ENCODE measurements at places on chromosomes 1 and 21.
A peak's percentile ranks its signal among the peaks of the same experiment; 100 is the strongest.

DNA sequence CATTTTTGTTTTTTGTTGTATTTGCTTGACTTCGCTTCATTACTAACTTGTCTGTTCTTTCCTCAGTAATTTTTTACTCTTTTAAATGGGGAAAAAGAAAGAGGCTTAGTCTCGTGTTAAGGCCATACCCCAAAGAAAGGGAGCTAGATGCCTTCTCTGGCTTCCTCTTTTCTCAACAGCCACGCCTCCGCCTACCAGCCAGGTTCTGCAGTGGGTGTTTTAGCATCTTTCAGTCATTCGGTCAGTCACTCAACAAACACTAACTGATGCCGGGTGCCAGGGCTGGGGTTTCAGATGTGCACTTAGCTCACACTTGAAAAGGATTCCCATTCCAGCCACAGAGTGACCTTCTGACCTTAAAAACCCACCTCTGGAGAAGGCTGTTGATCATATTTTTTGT lies 46.3 kb upstream of the VAV3 start:
- no peak for DNase-seq

DNA sequence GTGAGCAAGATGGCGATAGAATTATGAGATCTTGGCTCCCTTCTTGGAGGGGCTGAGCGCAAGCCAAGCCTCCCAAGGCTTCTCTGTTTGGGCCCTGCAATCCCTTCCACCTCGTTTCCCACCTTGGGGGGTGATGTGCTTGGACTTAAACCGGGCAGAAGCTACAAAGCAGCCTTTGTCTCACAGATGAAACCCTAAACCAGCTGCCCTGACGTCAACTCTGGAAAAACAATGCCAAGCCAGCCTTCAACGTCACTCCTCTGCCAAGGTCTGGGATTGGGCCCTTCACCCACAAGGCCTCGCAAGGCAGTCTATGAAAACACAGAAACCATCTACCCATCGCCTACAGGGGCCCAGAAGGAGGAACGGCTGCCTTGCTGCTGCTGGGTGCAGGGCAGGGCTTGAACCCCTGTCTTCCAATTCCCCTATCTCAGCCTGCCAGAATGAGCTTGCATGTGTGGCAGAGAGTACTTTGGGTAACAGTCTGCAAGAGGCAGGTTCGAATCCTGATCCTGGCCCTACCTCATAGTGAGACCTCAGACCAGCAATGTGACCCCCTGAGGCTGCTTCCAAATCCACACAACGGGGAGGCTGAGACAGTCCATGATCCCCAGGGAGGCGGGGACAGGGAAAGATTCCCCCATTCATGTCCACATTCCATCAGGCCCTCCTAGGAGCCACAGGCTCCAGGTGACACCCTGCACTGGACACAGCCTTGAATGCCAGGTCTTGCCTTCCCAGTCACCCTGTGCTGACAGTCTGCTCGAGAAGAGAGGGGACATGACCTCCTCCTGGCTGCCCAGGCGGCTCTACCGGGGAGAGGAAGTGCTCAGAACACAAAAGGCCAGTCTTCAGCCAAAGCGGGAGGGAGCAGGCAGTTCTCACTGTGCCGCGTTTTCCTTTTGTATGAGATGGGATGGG lies 15.0 kb downstream of the IFFO2 start:
- no peak for DNase-seq

DNA sequence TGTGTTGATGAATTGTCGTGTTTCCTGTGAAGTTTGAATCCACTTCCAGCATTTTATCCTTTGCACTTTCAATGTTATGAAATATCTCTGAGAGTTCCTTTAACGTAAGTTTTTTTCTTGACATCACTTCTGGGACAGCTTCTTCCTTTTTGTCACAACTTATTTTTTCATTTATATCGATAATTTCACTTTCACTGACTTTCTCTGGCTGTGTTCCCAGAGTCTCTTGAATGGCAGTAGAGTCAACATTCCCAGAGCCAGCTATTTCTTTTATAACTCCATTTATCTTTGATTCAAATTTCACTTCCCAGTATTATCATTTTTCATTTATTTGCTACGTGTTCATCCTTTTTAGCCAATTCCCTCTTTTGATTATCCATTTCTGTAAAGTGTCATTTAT lies 256.5 kb downstream of the PAPPA2 start:
- DNase-seq: no peak

GRCh38 chr1:203601716-203602309 lies 24.8 kb upstream of the ATP2B4 start:
- no peak for DNase-seq

- DNase-seq: no peak
Measured at GRCh38 chr1:23514111-23514679, 16.8 kb downstream of the E2F2 start.

- no peak for DNase-seq
Measured at GRCh38 chr1:72489801-72490200, 207.5 kb upstream of the NEGR1 start.

DNA sequence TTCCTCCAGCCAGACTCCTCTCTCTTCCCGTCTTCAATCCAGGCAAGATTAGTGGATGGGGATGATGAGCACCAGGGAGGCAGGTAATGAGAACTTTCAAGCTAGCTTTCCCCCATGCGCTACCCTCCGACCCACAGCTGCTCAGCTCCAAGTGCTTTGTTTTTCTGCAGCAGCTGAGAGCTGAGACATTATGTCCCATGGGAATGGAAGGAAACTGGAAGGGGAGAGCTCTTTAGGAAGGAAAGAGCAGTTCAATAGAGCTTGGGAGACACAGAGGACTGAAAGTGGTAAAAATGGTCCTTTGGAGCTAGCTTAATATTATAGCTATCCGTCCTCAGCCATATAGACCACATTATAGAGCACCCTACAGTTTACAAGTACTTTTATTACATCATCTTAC lies 39.8 kb downstream of the RAB3B start:
- DNase-seq: no peak

- DNase-seq: no peak
Measured at GRCh38 chr1:162300057-162300917, 76.4 kb downstream of the SPATA46 start.

- peak; percentile 87 for DNase-seq
Measured at GRCh38 chr1:17569200-17570139, 30.0 kb downstream of the ARHGEF10L start.

DNA sequence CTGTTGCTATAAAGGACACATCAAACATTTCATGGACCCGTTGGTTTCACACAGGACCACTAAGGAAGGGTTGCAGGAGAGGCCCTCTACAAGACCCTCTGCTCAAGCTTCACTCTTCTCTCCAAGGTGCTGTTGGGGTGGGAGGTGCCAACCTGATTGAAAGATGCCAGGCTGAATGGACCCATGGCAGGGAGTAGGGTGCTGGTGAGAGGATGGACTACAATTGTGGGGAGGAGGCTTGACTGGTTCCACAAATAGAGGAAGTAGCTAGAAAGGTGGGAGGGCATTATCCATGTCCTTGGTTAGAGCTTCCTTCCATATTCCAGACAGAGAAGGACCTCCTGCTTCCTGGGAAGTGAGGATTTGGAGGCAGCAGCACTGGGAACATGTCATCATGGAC lies 167.6 kb upstream of the HMGB4 start:
- no peak for DNase-seq

DNA sequence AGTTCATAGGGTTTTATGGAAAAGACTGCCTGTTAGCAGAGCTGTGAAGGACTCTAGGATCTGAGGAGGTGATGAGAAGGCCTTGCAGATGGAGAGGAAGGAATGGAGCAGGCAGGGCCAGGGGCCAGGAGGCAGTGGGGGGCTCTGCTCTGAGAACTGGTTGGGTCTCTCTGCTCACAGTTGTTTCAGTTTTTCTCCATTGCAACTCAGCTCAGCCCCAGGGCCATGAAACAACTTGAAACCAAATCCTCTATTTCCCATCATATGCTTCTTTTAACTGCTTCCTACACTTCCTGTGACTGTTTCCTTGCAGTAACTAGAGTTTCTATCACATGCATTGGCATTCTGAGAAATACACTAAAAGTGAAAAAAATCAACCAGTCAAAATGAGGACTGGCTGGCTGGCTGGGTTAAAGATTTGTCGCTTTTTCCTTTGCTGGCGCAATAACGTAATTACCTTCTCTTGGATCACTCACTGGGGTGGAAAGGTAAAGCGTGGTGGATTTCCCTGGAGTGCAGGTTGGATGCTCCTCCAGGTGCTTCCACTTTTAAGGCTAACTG lies 172.0 kb downstream of the CDC7 start:
- DNase-seq: peak; percentile 31

DNA sequence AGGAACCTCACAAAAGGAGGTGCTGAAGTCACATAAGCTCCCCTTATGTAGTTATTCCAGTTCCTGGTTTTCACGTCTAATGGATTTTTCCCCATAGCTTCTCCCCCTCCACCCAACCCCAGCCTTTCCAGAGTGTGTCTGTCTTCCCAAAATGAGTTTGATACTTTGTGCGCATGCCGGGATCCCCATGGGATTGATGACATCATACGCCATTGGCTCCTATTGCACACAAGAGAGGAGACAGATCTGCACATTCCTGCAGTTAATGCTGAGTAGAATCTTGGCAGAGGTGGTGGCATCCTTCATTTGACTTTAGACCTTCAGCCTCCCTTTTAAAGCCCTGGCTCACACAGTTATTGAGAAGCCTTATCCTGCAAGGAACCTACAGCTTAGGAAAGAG lies 71.4 kb downstream of the DDR2 start:
- DNase-seq: no peak

DNA sequence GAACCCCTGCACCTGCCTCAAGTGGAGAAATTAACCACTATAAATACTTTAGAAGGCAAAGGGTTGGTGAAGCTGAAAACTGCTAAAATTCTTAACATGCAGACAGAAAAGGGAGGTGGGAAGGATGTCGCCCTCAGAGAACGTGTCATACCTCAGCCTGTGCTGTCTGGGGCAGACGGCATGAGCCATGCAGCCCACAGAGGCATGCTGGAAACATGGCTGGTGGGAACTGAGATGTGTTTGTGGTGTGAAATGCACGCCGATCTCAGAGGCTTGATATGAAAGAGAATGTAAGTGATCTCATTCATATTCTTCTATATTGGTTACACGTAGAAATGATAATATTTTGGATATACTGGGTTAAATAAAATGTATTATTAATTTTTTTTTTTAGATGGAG lies 16.3 kb downstream of the AGPAT3 start:
- no peak for DNase-seq

DNA sequence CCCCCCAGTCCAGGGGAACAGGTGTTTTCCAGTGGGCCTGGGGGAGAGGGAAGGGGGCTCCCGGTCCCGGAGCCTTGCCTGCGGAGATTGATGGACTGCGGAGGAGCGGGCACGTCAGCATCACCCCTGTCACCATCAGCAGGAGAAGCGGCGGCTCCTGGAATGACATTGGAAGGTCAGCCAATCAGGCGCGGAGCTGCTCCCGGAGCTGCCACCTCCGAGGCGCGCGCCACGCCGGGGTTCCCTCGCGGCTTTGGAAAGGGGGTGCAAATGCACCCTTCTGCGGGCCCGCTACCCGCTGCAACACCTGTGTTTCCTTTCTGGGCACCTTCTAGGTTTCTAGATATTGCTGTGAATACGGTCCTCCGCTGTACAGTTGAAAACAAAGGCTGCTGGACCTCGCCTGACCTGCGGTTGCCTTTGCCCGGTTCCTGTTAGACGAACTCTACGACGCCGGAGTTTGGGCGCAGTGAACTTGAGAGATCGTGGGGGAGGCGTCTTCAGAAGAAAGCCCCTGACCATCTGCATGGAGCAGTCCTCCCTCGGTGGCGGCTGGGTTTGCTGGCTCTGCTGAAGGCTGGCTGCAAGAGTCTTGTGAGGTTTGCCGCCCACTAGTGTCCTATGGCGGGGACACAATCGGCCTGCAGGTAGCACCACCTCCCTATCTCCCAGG lies 5.3 kb downstream of the DSCAM start:
- DNase-seq: no peak

DNA sequence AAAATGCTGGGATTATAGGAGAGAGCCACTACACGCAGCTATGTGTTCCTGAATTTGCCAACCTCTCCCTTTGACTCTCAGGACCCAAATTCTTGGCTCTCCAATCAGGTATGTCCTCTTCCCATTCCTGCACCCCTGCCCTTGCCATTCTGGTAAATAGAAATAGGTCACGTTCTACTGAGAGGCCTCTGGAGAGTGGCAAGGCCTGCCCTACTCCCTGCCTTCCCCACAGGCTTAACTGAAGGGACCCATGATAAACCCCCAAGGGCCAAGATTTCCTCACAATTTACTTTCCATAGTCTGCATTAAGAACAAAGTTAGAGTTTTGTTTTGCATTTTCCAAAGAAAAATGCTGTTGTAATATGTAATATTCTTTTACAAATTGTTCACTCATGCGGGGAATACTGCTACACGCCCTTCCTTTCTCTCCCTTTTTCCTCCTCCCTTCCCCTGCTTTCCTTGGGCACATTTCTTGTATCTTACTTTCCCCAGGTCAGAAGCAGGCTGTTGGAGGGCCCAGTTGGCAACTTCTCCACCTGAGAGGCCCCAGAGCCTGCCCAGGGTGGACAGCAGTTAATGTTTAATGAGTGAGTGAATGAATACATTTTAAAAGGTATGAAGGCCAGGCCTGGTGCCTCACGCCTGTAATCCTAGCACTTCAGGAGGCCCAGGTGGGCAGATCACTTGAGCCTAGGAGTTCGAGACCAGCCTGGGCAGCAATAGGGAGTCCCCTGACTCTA lies 33.9 kb upstream of the PUM1 start:
- DNase-seq: peak; percentile 86

GRCh38 chr1:236010443-236010842 lies 54.4 kb downstream of the NID1 start:
- no peak for DNase-seq

Measured in renal cortical epithelial cell (primary cell).